AG04450 (cell line): ENCODE measurements at places on chromosomes 4 and X.
A peak's percentile ranks its signal among the peaks of the same experiment; 100 is the strongest.

DNA sequence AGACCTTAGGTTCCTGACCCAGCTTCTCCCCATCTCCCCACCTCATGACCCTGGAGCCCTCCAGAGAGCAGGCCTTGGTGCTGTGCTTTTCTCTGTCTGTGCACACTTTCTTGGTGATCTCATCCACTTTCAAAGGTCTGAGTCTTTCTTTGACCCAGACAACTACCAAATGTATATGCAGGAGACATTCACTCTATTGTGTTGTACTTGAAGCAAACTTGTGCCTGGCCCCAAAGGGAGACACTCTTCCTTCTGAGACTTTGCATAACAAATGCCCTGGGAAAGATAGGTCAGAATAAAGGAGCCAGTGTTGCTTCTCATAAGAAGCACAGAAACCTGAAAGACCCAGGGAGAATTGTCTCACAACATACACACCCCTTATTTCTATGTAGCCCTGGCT is 54.3 kb upstream of the TLR2 start:
- DNase-seq = no peak

DNA sequence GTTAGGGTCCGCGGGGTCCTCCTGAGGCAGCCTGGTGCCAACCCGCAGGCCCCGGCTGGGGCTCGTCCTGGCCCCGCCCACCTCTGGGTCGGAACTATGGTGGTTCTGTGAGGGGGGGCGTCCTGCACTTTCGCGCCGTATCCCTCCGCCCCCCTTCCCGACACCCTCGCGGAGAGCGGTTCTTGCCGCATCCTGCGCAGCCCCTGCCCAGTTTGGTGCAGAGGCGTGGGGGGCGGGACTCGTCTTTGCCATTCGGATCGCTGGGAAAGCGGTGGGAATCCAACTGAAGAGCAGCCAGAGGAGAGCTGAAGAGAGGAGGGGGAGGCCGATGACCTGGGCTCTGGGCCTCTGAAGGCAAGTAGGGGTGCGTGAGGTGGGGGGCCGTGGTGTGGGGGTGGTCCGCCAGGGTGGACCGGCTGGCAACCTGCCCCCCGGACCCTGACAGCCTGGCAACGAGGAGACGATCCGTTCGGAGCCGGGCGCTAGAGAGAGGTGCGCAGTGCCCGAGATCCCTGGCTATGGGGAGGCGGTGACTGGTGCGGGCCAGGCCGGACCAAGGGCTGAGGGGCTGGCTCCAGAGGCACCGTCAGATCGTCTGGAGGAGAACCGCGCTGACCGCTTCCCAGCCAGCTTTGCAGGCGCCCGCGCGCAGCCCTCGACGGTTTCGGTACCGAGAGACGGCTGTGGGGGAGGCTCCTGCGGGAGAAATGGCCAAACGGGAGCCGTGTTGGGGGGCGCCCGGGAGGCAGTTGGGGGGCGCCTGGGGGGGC is at the start of gene GPRASP1:
Gene GPRASP1 (plus strand): TSS at position 242 of the 770 bp plus-strand sequence. CDS start 2,431 bp downstream, outside the sequence.
- no peak for DNase-seq

DNA sequence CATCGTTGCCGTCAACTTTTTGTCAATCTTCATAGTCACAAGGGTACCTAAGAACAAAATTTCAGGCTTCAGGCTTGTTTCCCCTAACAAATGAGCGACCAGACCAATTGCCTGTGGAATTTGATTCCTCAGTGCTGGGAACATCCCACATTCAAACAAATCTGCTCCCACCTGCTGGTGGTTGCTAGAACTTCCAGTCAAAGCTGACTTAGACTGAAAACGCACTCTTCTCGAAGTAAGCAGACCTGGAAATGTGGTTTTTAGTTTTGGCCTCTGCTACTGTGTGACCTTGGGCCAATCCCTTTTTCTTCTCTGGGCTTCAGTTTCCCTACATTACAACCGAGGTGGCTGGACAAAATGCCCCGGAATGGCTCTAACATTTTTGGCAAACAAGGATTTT is 1.8 kb upstream of the GABRQ start:
- peak; percentile 13 for DNase-seq

DNA sequence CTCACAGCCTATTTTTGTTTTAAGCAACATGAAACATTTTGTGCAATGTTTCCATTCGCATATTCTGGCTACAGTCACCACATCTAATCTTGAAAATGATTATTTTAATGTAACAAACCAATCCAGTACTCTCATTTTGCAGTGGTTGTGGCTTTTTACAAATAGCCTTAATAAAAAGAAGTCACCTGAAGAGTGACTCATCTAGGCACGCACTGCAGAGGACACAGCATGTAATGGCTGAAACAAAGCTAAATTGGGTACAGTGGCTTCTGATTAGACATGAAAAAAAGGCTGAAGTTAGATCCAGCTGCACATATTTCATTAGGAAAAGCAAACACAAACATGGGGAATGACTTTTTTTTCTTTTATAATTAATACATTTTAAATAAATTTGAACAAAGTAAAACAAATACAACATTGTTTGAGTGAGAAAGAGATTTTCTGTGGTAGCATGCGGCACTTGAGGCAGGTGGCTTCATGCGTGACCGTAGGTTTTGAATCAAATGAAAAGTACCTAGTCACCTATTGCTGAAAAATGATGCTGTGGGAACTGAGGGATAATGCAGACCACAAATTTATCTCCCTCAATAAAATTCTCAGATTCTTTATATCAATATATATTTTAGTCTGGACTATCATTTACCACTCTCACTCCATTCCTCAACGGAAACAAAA is 240.8 kb upstream of the DDX53 start:
- DNase-seq = no peak

DNA sequence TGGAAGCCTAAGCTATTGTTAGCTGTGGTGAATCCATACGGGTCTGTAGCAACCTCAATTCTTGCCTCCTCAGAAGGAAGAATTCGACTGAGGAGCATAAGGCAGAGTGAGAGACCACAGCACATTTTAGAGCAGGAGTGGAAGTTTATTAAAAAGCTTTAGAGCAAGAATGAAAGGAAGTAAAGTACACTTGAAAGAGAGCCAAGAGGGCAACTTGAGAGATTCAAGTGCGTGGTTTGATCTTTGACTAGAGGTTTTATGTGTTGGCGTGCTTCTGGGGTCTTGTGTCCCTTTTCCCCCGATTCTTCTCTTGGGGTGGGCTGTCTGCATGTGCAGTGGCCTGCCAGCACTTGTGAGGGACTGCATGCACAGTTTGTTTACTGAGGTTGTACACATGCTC is 880.6 kb upstream of the INTU start:
- no peak for DNase-seq

GRCh38 chr4:174154215-174154854 is 129.1 kb downstream of the FBXO8 start:
- peak; percentile 13 for DNase-seq

DNA sequence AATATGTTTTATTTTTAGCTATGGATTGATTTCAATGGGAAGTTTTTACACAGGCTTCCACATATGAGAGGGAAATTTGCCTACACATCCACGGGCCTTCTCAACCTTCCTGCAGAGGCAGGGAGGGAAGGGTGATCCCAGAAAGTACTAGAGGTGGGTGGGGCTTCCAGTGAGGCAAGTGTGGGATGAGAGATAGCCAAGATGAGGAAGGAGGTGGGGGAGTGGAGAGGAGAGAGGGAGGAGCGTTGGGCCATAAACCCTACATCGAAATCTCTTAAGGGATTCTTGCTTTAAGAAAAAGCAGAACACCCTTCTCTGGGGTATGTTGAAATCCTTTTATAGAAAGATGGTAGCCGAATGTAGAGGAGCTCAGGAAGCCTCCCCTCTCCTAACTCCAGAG is 19.0 kb downstream of the NKX6-1 start:
- no peak for DNase-seq

- no peak for DNase-seq
These were observed 552.7 kb downstream of the RAPGEF2 start for GRCh38 chr4:159655547-159655946.

GRCh38 chr4:171721937-171722336 is 91.3 kb upstream of the GALNTL6 start:
- DNase-seq = no peak

DNA sequence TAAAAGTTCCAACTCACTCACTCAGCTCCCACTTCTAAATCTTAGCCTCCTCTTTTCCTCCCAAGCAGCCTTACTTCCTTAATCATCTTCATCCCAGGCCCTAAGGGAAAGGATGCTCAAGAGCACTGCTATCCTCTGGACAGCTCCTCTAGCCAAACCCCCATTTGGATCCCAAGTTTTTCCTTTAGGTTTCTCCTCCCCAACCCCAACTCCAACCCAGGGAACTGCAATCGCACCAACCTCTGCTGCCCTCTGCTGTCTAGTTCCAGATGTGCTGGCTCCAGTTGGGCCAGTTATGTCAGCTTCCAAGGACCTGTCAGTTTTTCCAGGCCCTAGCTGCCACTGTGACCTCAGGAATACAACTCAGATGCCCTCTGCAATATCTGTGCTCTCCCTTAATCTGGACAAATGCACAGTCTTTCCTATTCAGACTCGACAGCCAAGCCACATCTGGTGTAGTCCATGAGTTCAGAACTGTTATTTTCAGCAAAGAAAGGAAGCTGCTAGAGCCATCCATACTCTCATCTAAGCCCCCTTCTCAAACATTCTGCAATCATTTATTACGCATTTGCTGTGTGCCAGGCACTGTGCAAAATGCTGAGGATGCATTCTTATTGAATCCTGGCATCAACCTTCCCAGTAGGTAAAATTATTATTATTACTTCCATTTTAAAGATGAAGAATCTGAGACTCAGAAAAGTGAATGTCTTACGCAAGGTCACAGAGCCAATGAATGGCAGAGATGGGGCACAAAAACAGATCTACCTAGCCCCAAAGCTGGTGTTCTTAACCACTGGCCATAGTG is 12.3 kb upstream of the XPNPEP2 start:
- no peak for DNase-seq

GRCh38 chr4:126144543-126145237 is 829.9 kb downstream of the FAT4 start:
- no peak for DNase-seq

DNA sequence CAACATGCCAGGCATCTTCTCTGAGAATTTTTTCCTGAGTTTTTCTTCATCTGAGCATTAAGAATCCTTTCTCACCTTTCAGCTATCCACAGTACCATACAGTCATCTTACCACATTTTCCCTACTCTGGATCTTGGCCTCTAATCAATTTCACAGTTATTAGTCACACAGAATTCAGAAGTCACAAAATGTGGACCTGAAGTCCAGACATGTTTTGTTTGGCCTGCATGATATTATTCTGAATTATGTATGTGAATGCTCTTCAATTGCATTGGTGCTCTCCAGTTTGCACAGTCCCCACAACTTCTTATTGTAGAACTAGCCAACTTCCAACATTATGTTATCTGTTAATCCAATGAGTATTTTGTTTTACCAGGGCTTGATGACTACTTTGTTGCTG is 102.3 kb upstream of the GRIA3 start:
- no peak for DNase-seq

DNA sequence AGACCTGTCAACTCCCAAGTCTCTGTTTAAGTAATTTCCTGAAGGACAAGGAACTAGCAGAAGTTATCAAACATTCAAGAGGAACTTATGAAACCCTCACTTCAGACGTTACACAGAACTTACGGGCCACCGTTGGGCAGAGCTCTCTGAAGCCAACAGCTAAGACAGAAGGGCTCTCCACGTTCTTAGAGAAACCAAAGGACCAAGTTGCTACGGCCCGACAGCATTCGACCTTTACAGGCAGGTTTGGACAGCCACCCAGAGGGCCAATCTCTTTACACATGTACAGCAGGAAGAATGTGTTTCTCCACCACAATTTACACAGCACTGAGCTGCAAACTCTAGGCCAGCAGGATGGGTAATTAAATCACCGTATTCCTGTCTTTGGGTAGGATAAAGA is 705.1 kb upstream of the GRID2 start:
- no peak for DNase-seq

DNA sequence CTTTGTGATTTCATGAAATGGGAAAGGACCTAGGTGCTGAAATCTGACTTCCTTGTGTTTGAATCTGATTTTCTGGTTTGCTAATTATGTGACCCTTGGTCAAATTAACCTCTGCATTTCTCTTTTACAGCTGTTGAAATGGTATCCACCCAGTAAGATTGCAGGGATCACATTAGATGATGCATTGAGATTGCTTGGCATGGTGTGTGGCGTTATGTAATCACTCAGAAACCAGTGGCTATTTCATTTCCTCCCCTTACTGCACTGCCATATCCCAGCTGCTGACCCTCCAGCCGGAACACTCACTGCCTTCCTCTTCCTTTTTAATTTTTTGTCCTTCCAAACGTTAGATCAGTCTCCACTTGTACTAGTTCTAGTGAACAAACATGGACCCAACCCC is 79.0 kb downstream of the KLHL8 start:
- no peak for DNase-seq

DNA sequence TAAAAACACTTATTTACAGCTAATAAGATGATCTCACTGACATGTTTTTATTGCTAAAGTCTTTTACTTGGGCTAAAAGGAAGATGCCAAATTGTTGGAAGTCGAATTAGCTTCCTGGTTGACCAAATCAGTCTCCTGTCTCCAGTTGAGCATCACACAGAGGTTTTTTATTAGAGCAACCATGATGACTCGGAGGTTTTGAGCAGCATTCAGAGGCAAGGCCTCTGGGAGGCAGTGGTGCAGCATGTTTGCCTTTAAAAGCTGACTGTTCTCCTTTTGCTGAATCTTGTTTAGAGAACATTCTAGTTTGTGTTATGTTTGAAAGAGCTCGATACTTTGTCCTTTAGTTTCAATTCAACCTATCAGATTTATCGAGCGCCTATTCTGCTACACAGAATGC is 2.1 kb downstream of the UCHL1 start:
- DNase-seq = peak; percentile 53

GRCh38 chr4:145808021-145808650 is 128.2 kb downstream of the C4orf51 start:
- peak; percentile 81 for DNase-seq

DNA sequence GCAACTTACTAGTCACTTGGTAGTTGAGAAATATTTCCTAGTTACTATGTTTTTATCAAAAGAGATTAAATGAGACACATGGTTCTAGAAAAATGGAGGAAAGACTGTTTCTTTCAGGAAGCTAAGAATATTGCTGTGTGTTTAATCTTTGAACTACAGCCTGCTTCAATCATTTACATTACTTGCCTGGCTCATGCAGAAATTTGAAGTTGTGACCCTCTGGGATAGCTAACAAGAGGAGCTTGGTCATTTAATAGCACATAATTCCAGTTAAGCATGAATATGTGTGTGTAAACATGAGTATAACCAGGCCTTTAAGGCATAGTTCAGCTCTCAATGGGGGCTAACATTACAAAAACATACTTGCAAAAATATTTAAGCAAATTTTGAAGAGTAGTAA is 44.6 kb upstream of the SLC25A4 start:
- DNase-seq = no peak

DNA sequence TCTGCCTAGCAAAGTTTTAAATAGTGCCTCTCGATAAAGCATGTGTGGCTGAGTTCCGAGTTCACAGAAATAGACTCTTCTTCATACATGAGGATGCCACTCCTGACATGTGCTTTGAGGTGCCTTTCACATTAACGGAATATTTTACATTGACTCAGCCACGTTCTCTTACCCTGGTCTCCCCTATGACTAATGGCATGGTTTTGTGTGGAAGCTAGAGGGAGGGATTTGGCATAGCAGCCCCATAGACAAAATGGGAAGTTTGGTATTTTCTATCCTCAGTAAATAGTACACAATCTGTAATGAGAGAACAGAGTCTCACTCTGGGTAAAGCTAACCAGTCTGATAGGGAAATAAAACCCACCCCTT is 68.9 kb downstream of the PCDH19 start:
- DNase-seq = no peak
